ENCODE measurements at places on chromosomes 1 and 21. TPM values are rescaled to one million over a fixed set of nuclear protein-coding genes. Genes with fewer than 3 reads are reported as not detected.

- peaks cover 11% of the 10 kb centered on the region for H3K4me1 ChIP-seq
- H3K27ac ChIP-seq = no peak overlapping the region
- H3K36me3 ChIP-seq = peaks cover 9% of the 10 kb centered on the region
- DNase-seq = no peak
- H3K27me3 ChIP-seq = no peaks in the 10 kb centered on the region
Observed at GRCh38 chr1:169364948-169365347, 2.6 kb downstream of the NME7 start.

- H3K36me3 ChIP-seq = no peaks in the 10 kb centered on the region
- peaks cover 12% of the 10 kb centered on the region for H3K4me1 ChIP-seq
- peak; percentile 67 for DNase-seq
- no peak overlapping the region for H3K27ac ChIP-seq
- peak overlapping the region; percentile 47 for H3K4me3 ChIP-seq
- peaks cover 36% of the 10 kb centered on the region for H3K27me3 ChIP-seq
Observed at GRCh38 chr1:27357281-27358037, 9.3 kb downstream of the MAP3K6 start.

DNA sequence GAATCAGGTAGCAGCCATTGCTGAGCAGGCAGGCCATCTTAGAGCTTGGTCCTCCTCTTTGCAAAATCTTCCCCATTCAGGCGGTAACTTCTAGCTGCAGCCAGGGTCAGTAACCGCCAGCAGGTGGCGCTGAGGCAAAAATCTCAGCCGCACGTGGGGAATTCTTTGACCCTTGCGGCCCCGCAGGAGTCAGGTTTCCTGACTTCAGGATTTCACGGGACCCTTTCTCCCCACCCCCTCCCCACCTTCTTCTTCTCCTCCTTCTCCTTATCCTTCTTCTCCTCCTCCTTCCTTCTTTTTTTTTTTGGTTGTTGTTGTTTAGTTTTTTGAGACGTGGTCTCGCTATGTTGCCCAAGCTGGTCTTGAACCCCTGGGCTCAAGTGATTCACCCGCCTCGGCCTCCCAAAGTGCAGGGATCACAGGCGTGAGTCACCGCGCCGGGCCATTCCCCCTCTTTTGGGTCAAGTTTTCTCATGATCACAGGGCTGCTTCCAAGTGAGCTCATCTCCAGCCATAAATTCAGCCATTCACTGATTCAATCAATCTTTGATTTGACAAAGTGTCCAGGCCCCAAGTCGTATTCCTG lies 33.4 kb upstream of the TENT5B start:
- H3K36me3 ChIP-seq = no peaks in the 10 kb centered on the region
- DNase-seq = peak; percentile 82
- H3K27ac ChIP-seq = peak overlapping the region; percentile 20
- H3K27me3 ChIP-seq = no peaks in the 10 kb centered on the region
- H3K4me1 ChIP-seq = peaks cover 23% of the 10 kb centered on the region
- no peak overlapping the region for H3K4me3 ChIP-seq

- no peak for DNase-seq
- peaks cover 6% of the 10 kb centered on the region for H3K27me3 ChIP-seq
- H3K27ac ChIP-seq = no peak overlapping the region
Observed at GRCh38 chr1:236052232-236052993, 12.5 kb downstream of the NID1 start.

DNA sequence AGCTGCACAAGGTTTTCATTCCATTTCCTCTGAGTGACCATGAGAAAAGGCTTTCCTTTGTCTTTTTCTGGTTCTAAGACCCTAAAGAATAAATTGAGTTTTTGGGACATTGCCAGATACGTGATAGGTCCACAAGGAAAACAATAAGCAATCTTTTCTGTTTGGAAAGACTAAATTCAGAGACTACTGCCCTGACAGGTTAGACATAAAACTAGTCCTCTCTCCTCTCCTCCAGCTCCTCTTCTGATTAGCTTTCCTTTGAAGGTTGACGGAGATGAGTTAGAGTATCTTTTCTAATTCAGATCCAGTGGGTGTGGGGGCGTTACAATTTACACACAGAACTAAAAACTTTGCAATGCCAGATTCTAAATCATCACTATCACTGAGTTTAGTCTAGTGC lies 57.8 kb upstream of the C1orf53 start:
- no peaks in the 10 kb centered on the region for H3K36me3 ChIP-seq
- no peaks in the 10 kb centered on the region for H3K27me3 ChIP-seq
- peaks cover 3% of the 10 kb centered on the region for H3K4me1 ChIP-seq
- DNase-seq = no peak

GRCh38 chr1:24639881-24640280 lies 3.2 kb upstream of the SRRM1 start:
- no peaks in the 10 kb centered on the region for H3K36me3 ChIP-seq
- no peak overlapping the region for H3K27ac ChIP-seq
- no peak for DNase-seq
- H3K27me3 ChIP-seq = peaks cover 26% of the 10 kb centered on the region

- H3K4me3 ChIP-seq = no peak overlapping the region
- H3K4me1 ChIP-seq = peaks cover 30% of the 10 kb centered on the region
- no peaks in the 10 kb centered on the region for H3K27me3 ChIP-seq
- H3K27ac ChIP-seq = no peak overlapping the region
Observed at GRCh38 chr1:229093609-229094336, 177.1 kb upstream of the RAB4A start.

GRCh38 chr1:156797212-156797871 lies 19.3 kb downstream of the SH2D2A start:
- DNase-seq = peak; percentile 45
- no peak overlapping the region for H3K4me3 ChIP-seq
- peaks cover 14% of the 10 kb centered on the region for H3K36me3 ChIP-seq
- H3K27ac ChIP-seq = no peak overlapping the region
- peaks cover 7% of the 10 kb centered on the region for H3K4me1 ChIP-seq

GRCh38 chr21:32448803-32449594 lies 36.5 kb downstream of the EVA1C start:
- no peak for DNase-seq
- peaks cover 13% of the 10 kb centered on the region for H3K27me3 ChIP-seq
- H3K4me3 ChIP-seq = no peak overlapping the region
- no peak overlapping the region for H3K27ac ChIP-seq
- no peaks in the 10 kb centered on the region for H3K36me3 ChIP-seq

DNA sequence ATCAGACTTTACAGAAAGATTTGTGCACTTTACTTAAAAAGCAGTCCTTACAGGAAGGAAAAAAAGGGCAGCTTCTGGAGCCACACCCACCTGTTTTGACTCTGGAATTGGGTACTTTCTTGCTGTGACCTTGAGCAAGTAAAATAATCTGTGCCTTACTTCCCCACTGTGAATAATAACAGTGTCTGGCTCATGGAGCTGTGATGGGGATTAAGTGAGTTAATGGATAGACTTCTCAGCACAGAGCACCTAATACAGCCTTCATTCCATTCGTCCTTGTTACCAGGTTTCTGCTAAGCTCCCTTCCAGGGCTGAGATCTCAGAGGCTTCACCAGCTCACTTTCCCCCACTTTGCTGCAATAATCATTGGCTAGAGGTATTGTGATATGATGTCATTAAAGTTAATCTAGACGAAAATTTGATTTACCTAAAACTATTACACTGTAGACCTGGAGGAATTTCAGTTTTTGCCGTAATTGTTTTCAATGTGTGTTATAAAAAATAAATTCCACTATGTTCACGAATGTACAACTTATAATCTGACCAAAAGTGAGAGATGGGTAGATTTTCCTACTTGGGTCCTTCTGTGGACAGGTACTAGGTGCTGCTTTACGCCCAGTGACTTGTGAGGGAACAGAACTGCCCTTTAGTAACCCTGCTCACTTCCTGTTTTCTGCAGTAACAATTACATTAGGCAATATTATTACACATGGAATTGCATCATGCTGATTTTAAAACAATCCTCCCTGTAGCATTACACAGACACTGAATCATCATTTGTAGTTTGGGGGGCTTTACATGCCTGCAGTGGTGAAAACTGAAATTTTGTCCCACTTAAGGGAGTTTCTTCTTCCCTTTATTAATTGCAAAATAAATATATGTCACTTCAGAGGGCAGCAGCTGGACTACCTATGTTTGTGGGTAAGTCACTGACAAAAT lies 19.7 kb upstream of the ABCG1 start:
- no peak overlapping the region for H3K4me3 ChIP-seq
- no peaks in the 10 kb centered on the region for H3K4me1 ChIP-seq
- H3K27ac ChIP-seq = no peak overlapping the region
- DNase-seq = no peak
- no peaks in the 10 kb centered on the region for H3K27me3 ChIP-seq

- H3K4me3 ChIP-seq = no peak overlapping the region
- peak overlapping the region; percentile 29 for H3K27ac ChIP-seq
- H3K4me1 ChIP-seq = peaks cover 11% of the 10 kb centered on the region
- DNase-seq = no peak
- H3K27me3 ChIP-seq = no peaks in the 10 kb centered on the region
Observed at GRCh38 chr1:220372451-220372850, 100.2 kb upstream of the RAB3GAP2 start.

GRCh38 chr1:58815686-58816071 lies 31.8 kb upstream of the JUN start:
- no peak for DNase-seq
- H3K4me1 ChIP-seq = peaks cover 56% of the 10 kb centered on the region
- peak overlapping the region; percentile 86 for H3K4me3 ChIP-seq
- no peaks in the 10 kb centered on the region for H3K27me3 ChIP-seq

DNA sequence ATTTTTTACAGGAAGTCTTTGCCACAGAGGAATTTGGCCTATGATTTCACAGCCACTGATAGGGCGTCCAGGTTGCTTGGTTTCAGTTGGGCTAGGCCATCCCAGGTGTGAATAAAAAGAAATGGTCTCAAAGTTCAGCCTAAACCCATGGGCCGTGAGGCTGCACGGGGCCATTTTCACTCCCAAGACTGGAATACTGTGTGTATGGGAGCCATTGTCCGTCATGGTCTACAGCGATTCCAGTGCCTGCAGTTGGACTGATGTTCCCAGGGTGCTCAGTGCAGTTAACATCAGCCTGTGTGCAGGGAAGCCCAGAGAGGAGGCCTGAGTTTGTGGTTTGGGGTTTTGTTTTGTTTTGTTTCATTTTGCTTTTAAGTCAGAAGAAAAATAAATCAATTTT lies 133.2 kb downstream of the ADSS2 start:
- H3K27ac ChIP-seq = no peak overlapping the region
- no peaks in the 10 kb centered on the region for H3K27me3 ChIP-seq
- H3K4me1 ChIP-seq = peaks cover 7% of the 10 kb centered on the region
- H3K4me3 ChIP-seq = no peak overlapping the region
- no peak for DNase-seq

GRCh38 chr1:26368486-26368885 lies 4.1 kb downstream of the ZNF683 start:
- H3K4me1 ChIP-seq = peaks cover 6% of the 10 kb centered on the region
- H3K27ac ChIP-seq = no peak overlapping the region
- peaks cover 3% of the 10 kb centered on the region for H3K27me3 ChIP-seq
- H3K4me3 ChIP-seq = no peak overlapping the region

DNA sequence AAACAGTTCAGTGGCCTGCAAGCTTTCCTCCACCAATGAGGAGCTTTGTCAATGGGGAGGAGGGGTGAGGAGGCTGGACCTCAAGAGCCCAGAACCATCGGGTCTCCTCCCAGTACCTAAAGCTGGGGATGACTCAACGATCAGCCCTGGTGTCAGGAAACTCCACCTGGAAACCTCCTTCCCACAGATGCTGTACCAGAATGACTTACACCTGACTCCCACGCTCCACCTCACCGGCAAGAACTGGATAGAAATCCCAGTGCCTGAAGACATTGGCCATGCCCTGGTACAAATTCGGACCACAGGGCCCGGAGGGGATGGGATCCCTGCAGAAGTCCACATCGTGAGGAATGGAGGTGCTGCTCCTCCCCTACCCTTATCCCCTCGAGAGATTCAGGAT lies 11.4 kb downstream of the TMEM81 start:
- H3K27ac ChIP-seq = no peak overlapping the region
- DNase-seq = no peak

GRCh38 chr1:94925561-94926125 lies 1.3 kb downstream of the CNN3 start:
- H3K4me3 ChIP-seq = peak overlapping the region; percentile 99
- H3K4me1 ChIP-seq = peaks cover 83% of the 10 kb centered on the region
- H3K27ac ChIP-seq = peak overlapping the region; percentile 100
- H3K36me3 ChIP-seq = peaks cover 5% of the 10 kb centered on the region

- no peak overlapping the region for H3K27ac ChIP-seq
- H3K4me1 ChIP-seq = no peaks in the 10 kb centered on the region
- H3K4me3 ChIP-seq = no peak overlapping the region
- peaks cover 56% of the 10 kb centered on the region for H3K27me3 ChIP-seq
Observed at GRCh38 chr1:51000651-51001050, 30.6 kb downstream of the CDKN2C start.

DNA sequence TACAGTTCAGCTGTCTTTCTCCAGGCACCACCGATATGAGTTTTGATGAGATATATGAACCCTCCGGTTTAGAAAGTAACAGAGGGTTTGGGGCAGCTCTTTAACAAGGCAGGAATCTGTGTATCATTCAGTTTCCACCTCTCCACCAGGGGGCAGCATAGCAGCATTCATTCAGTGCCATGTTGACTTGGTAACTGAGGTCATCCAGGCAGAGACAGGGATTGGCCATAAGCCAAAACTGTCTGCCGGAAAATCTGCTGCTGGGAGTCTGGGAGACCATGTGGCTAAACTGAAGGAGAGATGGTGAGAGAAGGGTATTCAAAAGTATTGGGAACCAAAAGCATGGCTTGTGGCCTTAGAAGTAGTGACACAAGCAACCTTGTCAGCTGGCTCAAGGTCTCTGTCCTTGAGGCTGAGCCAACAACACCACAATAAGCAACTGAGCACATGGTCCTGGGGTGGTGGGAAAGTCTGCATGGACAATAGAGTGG lies 98.5 kb downstream of the LMX1A start:
- H3K27ac ChIP-seq = no peak overlapping the region
- peak; percentile 50 for DNase-seq
- H3K4me3 ChIP-seq = no peak overlapping the region
- no peaks in the 10 kb centered on the region for H3K4me1 ChIP-seq
- peaks cover 66% of the 10 kb centered on the region for H3K27me3 ChIP-seq

- peaks cover 35% of the 10 kb centered on the region for H3K4me1 ChIP-seq
- H3K27me3 ChIP-seq = peaks cover 68% of the 10 kb centered on the region
- H3K27ac ChIP-seq = no peak overlapping the region
Observed at GRCh38 chr1:15151871-15152270, 1.7 kb upstream of the TMEM51 start.

GRCh38 chr1:110783292-110783918 lies 89.5 kb upstream of the CD53 start:
- DNase-seq = peak; percentile 25
- peaks cover 73% of the 10 kb centered on the region for H3K27me3 ChIP-seq
- H3K4me3 ChIP-seq = no peak overlapping the region

GRCh38 chr1:179026813-179027669 lies 1.3 kb downstream of the FAM20B start:
- peak overlapping the region; percentile 46 for H3K27ac ChIP-seq
- peaks cover 30% of the 10 kb centered on the region for H3K4me1 ChIP-seq
- H3K36me3 ChIP-seq = no peaks in the 10 kb centered on the region
- H3K4me3 ChIP-seq = peak overlapping the region; percentile 93
- no peak for DNase-seq
- peaks cover 3% of the 10 kb centered on the region for H3K27me3 ChIP-seq

- H3K36me3 ChIP-seq = peaks cover 5% of the 10 kb centered on the region
- H3K27ac ChIP-seq = peak overlapping the region; percentile 2
- H3K4me3 ChIP-seq = no peak overlapping the region
- H3K27me3 ChIP-seq = no peaks in the 10 kb centered on the region
Observed at GRCh38 chr1:25482211-25482610, 51.5 kb downstream of the MACO1 start.

GRCh38 chr1:114585231-114585630 lies 3.8 kb upstream of the BCAS2 start:
- no peaks in the 10 kb centered on the region for H3K36me3 ChIP-seq
- no peak for DNase-seq
- H3K4me3 ChIP-seq = no peak overlapping the region
- no peak overlapping the region for H3K27ac ChIP-seq
- H3K4me1 ChIP-seq = peaks cover 25% of the 10 kb centered on the region

Gene NUP133
- total RNA-seq = 66.1 TPM

Gene MYOC
- total RNA-seq = not detected

Gene GJA8
- not detected for total RNA-seq

Gene CDC20
- total RNA-seq = 196 TPM

Gene KRTAP19-5
- total RNA-seq = not detected

Gene CFHR3
- total RNA-seq = 0.86 TPM

Gene PKP1
- not detected for total RNA-seq

Gene HMCN1
- total RNA-seq = 18.1 TPM
